ENCODE measurements at places on chromosomes 11 and 22.
A peak's percentile ranks its signal among the peaks of the same experiment; 100 is the strongest.

GRCh38 chr11:134126217-134126822 is 57.4 kb downstream of the JAM3 start:
- peak; percentile 92 for DNase-seq

DNA sequence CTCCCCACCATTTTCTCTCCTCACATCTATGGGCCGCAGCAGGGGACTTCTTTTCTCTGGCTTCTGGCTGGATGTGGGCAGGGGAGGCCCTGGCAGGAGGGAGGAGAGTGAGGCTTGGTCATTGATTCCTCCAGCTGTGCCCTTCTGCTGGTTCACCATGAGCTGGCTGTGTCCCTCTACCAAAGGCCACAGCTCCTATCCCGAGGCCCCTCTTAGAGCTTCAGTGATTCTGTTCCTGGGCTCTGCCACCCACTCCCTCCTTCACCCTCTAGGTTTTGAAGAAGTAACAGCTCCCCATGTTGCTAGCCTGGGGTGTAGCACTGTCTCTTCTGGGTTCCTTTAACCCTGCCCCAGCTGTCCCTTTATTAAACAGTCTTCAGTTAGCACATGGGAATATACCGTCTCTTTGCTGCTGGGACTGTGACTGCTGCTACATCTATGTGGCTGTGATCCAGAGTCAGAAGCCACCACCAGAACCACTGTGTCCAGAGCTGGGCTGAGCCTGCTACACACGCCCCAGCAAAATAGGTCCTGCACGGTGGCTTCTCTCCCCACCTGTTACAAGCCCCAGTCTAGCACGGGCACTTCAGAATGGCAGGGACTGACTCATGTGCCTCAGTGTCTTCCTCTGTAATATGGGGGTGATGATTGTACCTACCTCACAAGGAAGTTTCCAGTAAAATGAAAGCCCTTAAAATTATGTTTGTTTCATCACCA is 578 bp upstream of the PARVG start:
- no peak for DNase-seq

- DNase-seq, result peak; percentile 97
Measured at GRCh38 chr22:38284042-38284402, 11.2 kb upstream of the TMEM184B start.

DNA sequence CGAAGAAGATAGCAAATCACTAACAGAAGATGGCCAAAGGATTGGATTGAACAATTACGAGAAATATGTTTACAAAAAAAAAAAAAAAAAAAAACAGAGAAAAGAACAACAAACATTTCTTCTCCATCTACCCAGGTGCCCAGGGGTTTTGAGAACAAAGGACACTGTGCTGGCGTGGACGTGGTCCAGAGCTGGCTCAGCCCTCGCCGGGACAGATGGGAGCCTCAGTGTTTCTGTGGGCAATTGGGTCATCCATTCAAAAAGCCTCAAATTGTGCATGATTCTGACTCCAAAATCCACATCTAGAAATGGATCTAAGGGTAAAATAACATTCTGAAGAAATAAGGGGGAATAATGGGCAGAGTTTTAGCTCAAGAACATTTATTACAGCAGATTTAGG is 63.1 kb downstream of the DHCR7 start:
- no peak for DNase-seq

- no peak for DNase-seq
Measured at GRCh38 chr11:27139742-27140367, 99.2 kb downstream of the BBOX1 start.

DNA sequence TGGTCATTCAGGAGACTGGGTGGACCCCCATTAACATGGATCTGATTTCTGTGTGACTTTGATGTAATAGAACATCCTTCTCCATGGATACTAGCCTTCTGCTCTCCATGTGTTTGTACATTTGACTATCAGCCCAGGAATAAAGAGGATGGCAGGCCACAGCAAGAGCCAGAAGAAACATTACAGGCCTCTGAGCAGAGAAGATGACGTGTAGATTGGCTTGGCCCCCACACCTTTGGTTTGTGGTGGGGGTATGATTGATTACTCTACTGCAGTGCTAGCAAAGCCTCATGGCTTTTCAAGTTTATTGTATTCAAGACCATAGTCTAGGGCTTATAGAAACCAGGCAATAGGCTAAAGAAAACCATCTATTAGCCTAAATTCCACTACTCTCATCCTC is 77.0 kb downstream of the GRAMD1B start:
- peak; percentile 59 for DNase-seq

- peak; percentile 81 for DNase-seq
Measured at GRCh38 chr11:26753723-26754504, 32.1 kb upstream of the SLC5A12 start.

GRCh38 chr22:43167001-43167589 is 15.7 kb downstream of the TSPO start:
- DNase-seq, result no peak

DNA sequence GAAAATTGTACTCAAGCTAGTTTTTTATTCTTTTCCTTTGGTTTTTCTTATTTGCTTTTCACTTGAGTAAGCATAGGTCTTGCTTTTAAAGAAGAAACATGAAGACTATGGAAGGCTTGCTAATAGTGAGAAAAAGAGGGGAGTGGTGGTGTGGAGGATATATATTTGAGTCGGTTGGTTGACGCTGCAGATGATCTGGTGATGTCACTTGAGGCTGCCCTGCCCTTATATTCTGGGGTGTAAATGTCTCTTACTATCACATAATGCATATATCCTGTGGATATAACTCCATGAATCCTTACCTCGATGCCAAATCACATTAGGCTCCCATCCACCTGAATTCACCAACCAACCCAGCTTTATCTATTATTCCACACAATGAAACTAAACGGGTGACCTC is 2.9 kb downstream of the GRIA4 start:
- DNase-seq, result no peak

GRCh38 chr11:128865490-128865889 is 1.6 kb downstream of the KCNJ1 start:
- DNase-seq, result no peak

DNA sequence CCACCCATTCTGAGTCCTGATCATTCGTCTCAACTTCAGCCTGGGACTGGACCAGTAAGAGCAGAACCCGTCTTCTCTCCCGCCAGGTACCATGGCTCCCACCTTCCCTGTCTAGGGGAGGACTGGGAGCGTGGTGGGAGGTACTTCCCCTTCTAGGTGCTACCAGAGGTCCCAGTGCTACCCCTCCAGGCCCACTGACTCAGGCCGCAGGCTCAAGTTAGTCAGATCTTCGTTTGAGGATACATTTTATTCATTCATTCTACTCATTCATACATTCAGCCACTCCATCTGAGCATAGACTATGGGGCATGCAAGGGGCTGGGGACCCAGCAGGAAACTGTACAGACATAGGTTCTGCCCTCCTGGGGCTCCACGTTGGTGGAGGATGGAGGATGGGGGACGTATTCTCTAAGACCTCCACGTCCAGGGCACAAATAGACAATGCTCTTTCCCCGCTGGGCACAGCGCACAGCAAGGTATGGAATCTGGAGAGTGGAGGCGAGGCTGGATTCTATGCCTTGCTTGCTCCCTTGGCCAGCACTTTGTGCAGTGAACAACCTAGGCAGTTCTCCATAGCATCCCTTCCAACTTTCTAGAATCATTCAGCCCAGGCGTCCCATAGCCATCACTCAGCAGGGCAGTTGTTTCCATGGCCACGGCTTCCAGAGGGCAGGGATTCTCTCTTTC is 1.0 kb upstream of the RAB3IL1 start:
- no peak for DNase-seq

DNA sequence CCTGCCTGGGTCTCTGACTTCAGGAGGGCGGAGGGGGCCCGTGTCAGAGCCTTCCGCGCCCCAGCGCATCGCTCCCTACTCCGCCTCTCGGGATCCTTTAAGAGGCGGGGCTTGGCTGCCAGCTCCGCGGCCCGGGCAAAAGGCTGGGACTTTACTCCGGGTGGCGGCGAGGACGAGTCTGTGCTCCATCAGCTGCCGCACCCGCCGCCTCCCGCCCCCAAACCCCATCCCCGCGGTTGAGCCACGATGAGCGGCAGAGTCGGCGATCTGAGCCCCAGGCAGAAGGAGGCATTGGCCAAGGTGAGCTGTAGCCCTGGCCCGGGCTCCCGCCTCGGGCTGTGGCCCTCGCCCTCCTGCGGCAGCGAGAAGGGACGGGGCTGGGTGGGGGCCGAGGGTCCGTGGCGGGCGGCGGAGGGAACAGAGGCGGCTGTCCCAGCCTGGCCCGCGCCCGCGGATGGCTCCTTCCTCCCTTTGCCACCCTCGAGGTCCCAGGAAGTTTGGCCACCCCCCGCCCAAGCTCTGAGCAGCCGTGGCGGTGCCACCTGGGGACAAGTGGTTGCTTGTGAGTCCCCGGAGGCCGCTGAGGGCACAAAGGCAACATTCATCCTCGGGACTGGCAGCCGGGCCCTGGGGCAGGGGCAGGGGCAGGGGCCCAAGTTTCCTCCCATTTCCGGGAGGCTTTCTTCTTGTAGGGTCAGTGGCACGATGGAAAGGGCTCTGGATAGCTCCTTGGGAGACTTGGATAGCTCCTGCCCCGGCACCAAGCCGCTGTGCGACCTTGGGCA is at the start of gene SEC14L2:
SEC14L2 (plus strand) TSS at position 148 of the 785 bp plus-strand sequence; CDS start at position 247, 99 bp downstream.
- peak; percentile 43 for DNase-seq

DNA sequence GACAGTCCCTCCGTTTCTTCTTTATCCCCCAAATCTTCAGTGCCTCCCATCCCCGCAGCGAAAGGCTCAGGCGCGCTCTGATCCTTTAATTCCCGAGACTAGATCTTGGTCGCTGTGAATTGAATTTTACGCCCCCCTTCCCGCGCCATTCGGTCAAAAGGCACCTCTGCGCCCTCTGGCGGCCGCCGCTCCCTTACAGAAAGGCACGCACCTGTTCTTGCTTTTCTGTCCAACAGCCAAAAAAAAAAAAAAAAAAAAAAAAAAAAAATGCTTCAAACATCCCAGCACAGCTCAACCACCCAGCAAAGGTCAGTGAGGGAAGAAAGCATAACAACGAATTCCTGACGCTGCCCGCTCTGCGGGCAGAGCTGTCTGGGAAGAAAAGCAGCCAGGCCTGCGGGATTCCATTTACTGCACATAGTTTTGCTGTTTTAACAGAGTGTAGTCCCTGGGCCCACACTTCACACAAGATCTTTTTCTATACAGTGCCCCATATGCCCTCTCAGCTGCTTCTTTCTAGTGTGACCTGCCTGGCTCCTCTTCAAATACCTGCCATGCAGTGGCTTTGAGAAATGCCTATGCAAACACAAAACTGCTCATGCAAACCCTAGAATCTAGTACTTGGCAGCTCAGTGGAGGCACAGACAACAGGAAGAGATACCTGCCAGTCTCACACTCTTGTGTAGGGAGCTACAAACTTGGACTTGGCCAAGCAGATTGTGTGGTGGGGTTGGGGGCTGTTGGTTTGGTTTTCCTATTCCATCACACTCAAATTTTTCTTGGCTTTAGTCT is 1.3 kb upstream of the ESAM start:
- peak; percentile 54 for DNase-seq

- peak; percentile 54 for DNase-seq
Measured at GRCh38 chr11:12629601-12630313, 44.5 kb upstream of the TEAD1 start.

GRCh38 chr11:96875712-96876111 is 485.9 kb downstream of the JRKL start:
- no peak for DNase-seq

- DNase-seq, result peak; percentile 91
Measured at GRCh38 chr11:57427727-57428082, 784 bp upstream of the SLC43A3 start.

DNA sequence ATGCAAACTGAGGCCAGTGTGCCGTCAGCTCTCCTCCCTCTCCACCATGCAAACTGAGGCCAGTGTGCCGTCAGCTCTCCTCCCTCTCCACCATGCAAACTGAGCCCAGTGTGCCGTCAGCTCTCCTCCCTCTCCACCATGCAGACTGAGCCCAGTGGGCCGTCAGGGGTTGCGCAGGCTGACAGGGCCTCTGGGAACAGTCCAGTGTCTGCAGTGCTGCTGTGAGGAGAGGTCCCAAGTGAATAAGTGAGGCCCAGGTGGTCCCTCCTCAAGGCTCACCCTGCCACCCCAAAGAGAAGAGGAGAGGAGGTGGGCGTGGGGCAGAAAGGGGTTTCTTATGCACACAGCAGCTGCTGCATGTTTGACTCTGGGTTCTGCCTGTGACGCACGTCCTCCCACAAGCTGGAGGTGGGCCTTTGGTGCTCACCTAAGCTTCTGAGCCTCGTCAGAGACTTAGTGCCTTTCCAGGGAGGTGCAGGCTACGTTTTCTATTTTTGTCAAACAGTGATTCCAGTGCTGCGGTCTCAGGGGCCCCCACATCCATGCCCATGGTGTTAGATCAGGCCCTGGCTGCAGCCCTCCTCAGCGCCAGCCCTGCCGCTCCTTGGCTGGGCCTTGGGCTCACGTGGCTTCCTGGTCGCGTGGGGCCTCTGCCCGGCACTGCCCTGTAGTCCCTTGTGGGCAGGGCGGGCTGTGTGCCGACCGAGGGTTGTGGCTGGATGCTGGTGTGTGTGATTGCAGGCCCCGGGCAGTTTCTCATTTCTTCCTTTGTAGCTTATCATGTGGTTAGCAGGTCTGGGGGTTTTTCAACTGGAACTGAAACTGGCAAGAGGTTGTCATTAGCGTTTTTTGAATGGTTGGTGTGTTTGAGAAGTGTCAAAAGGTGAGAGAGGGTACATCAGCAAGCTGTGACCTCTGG is 7.1 kb downstream of the TPCN2 start:
- DNase-seq, result no peak

DNA sequence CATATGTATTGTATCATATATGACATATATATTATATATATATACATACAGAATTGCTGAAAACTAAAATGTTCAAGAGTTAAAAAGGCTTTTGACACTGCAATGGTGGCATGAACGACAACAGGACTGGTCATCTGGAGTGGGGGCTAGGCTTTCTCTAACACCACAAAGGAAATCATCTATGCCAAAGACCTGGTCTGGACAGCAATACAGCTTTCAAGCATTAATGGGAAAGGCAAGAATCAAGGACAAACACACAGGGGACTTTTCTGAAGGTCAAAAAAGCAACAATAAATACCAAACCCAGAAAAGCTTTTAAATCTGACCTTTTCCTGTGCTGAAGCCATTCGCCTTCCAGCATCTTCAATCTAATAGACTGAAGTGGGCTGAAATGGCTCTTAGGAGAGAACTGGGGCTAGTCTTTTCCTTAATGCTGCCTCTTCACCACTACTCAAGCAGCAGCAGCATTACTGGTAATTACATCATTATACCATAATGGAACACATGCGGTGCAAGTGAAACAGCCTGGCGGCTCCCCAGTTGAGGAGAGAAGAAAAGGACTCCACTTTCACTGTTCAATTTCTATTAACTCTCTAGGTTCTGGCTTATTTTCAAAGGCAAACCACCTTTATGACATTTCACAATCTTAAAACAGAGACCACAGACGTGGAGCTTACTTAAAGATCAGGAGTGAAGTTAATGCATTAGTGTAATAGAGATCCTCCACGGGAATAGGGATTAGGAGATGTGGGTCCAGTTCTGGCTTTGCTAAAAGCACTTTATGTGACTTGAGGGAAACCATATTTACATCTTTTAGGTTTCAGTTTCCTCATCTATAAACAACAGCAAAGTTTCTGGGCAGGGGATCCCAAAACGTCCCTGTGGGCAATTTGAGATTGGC is 63.0 kb downstream of the GAB2 start:
- DNase-seq, result peak; percentile 79

GRCh38 chr11:22957786-22958185 is 97.5 kb upstream of the CCDC179 start:
- DNase-seq, result no peak

- DNase-seq, result peak; percentile 87
Measured at GRCh38 chr11:12377824-12378593, 638 bp downstream of the PARVA start.

All from AG10803 (cell line).